ENCODE measurements at places on chromosomes 3 and 15. TPM values are rescaled to one million over a fixed set of nuclear protein-coding genes. Genes with fewer than 3 reads are reported as not detected.

Gene CELSR3
- 2.4 TPM for polyA plus RNA-seq

Gene ZIC4
- not detected for polyA plus RNA-seq

Gene NUP210
- polyA plus RNA-seq, result 76.9 TPM

Gene SLC33A1
- 15.0 TPM for polyA plus RNA-seq

Gene ITGA11
- polyA plus RNA-seq, result not detected

Gene HIGD2B
- not detected for polyA plus RNA-seq

Gene SLC6A20
- not detected for polyA plus RNA-seq

Gene SLCO2A1
- not detected for polyA plus RNA-seq

Gene FAM81A
- 7.2 TPM for polyA plus RNA-seq

Gene ZNF774
- 0.26 TPM for polyA plus RNA-seq

Gene SLC28A2
- polyA plus RNA-seq, result not detected

Gene MRPL3
- polyA plus RNA-seq, result 18.5 TPM

Gene C3orf20
- polyA plus RNA-seq, result 0.12 TPM

Gene ADGRG7
- polyA plus RNA-seq, result not detected

Gene TMC3
- polyA plus RNA-seq, result not detected

Gene BCL2A1
- 34.0 TPM for polyA plus RNA-seq

Gene CYP8B1
- not detected for polyA plus RNA-seq

GRCh38 chr3:43194490-43195114, 88.7 kb upstream of the POMGNT2 start:
- DNase-seq, result no peak

DNA sequence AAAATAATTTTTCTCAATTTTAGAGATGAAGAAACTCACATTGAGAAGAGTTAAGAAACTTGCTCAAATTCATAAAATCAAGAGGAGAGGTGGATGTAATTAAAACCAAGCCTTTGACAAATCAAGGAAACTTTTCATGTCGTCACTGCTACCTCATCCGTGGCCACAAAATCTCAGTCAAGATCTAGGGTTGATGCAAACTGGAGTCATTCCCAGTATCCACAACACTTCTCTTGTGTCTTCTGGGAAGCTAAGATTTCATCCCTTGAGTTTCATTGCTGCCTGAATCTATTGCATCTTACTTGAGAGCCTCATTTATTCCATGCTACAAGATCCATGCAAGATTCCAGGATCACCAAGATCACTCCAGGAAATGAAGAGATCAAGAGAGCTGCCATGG, 5.4 kb upstream of the FBN1 start:
- no peak for DNase-seq

- peak; percentile 25 for DNase-seq
Observed at GRCh38 chr3:99895703-99896441, 78.2 kb downstream of the CMSS1 start.

DNA sequence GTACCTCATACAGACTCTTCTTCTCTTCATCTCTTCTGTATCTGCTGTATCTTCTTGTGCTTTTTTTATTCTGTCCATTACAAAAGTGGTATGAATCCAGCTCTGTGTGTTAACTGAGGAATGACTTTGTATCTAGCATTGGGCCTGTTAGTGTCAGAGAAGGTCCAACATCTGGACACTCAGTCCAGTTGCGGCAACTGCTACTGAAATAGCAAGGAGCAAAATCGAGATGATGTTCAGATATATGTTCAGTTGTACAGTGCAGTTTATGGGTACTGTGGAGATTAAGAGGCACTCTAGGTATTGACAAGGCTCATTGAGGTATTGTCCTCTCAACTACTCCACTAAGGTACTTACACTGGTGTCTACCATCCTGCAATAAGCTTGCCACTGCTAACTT, 42.6 kb downstream of the KLHDC8B start:
- DNase-seq, result no peak

- no peak for DNase-seq
Observed at GRCh38 chr3:141486496-141486745, 406 bp upstream of the RASA2 start.

- DNase-seq, result peak; percentile 44
Observed at GRCh38 chr15:40927873-40928806, 1.0 kb upstream of the DLL4 start.

- DNase-seq, result no peak
Observed at GRCh38 chr3:60154011-60154410, 1097.2 kb downstream of the FHIT start.

- no peak for DNase-seq
Observed at GRCh38 chr15:99247062-99247461, 2.3 kb downstream of the TTC23 start.

DNA sequence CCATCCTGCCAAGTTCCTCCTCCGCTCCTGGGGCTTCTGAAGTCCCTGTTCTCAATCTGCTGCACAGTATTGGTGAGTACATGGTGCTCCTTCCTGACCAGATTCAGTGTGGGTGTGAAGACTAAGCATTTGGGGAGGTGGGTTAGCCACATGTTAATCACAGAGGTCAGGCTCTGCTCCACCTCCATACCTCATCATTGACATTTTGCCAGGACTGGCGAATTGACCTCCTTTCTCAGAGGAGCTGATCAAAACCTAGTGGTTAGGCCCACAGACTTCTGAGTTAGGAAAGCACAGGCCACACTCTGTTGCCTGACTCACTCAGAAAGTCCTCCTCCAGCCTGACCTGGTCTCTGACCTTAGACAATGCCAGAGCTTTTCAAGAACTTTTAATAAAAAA, 8.4 kb upstream of the RPS17 start:
- DNase-seq, result no peak

- DNase-seq, result no peak
Observed at GRCh38 chr3:133825969-133826727, 20.5 kb downstream of the SRPRB start.

GRCh38 chr3:79765911-79766310, 1.9 kb downstream of the ROBO1 start:
- no peak for DNase-seq

DNA sequence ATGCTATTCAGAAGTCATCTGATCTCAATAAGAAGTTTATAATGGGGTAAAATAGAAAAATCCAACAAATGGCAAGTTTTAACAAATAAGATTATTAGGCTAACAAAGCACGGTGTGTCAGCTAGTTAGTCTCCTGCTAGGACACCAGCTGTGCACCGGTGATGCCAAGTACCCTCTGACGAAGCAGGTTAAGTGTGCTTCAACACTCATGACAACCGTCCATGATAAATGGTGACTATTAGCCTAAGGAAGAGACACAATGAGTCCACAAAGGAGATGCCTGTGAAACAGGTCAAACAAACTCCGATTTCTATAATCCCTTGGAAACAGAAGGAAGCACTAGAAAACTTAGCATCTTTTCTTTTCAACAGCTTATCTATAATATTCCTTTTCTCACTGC, 36.5 kb downstream of the ATP13A3 start:
- DNase-seq, result no peak

- DNase-seq, result peak; percentile 50
Observed at GRCh38 chr3:58299839-58300516, 6.1 kb upstream of the RPP14 start.

DNA sequence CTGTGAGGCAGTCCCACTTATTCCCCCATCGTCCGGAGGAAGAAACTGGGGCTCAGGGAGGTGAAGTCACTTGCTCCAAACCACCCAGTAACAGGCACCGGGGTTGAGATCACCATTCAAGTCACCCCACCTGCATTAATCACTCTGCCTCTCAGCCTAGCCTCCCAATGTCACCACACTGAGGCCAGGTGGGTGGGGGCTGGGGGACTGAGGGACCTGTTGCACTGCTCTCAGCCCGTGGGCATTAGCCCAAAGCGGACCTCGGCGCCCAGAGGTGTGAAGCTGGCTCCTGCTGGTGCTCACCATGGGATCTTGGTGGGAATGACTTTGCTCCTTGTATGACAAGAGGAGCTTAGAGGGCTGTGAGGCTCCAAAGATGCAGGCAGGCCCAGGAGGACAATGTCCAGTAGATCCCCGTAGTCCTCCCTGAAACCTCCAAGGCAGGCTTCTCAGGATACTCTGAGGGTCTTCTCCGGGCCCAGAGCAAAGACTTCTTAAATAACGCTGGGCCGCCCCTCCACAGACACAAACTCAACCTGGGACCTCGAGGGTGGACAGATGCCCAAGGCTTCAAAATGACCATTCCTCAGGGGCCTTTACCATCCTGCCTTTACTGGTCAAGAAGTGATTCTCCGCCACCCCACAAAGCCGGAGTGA, 1.7 kb downstream of the NT5DC2 start:
- no peak for DNase-seq

DNA sequence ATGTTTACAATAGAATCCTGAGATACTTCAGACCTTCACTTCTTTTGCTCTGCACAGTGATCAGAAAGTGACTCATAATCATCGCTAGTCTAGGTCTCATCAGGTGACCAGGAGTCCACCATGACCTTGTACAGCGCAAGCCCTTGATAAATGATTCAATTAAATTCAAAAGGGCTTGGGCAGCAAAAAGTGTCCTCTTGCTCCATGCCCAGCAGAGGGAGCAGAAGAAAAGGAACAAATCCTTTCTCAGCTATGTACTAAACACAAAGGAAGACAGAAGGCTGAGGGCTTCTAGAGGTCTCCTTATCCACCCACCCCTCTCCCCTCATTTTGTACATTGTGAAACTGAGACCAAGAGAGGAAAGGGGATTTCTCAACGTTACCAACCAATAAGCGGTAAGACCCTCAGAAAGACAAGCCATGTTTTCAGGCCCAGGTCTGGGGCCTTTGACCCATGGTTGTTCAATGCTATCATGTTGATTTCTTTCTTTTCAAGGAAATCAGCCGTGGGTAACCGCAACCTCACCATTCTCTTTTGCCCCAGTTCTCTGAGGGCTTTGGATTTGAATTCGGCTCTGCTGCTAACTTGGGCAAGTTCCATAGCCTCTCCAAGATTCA, 74.8 kb downstream of the AQP9 start:
- DNase-seq, result no peak

- DNase-seq, result peak; percentile 45
Observed at GRCh38 chr3:35664460-35664919, 25.2 kb downstream of the ARPP21 start.

DNA sequence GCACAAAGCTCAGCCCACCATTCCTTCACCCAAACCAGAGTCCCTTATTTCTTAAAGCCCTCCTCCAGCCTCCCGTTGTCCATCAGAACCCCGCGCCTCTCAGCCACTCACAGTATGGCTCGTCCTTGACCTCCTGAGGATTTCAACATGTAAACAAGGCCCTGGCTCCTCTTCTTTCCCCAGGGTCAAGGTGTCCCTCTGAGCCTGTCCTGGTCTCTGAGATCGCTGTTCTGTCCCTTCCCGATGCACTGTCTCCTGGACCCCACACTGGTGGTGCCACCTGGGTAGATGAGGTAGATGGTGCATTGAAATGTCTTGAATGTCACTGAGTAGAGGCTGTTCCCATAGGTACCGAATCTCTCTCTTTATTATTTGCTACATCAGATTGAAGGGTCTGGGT, 32.9 kb downstream of the MEX3B start:
- DNase-seq, result no peak

DNA sequence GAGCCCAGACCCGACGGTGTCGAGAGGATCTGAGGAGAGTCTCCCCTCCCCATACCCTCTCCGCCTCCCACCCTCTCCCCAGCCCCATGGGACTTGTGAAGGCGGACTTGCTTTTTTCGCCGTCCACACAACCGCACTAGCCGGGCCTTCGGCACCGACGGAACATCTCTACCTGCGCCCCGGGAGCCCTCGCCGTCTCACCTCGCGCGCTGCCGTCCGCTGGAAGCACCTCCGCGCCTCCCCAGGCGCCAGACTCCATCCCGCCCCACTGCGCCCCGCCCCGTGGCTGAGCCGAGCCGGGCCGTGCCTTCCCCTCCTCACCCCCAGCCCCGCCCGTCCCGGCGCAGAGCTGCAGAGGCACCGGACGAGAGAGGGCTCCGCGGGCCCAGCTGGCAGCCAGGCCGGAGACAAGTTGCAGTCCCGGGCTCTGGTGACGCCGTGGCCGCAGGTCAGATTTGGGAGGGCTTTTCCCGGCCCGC, at the start of the genes DUOX1 and DUOXA1:
TSS of gene DUOX1 (plus strand) at position 344 of the 479 bp plus-strand sequence. CDS start 1,973 bp downstream, outside the sequence.
TSS of gene DUOXA1 (minus strand) at position 229 of the 479 bp plus-strand sequence. CDS start 6,865 bp downstream, outside the sequence.
- peak; percentile 41 for DNase-seq

DNA sequence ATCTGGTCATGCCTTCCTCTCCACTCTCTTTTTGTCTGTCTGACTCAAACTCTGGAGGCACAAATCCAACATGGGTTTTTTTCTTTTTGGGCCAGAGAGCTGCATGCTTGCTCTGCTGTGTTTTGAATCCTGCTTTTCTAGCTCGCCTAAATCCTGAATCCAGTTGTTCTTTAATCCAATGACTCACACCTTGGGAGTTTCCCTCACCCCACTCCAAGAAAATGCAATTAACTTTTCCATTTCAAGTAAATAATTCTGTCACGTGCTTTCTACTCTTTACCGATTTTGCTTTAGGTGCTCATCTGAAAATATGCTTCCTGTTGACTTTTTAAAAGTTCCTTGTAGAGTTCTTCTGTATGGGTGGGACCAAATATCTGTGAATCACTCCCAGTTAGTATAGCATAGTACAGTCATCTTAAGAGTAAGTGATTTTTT, 47.6 kb downstream of the SLMAP start:
- no peak for DNase-seq

GRCh38 chr3:117630885-117631284, 921.3 kb downstream of the TUSC7 start:
- no peak for DNase-seq

DNA sequence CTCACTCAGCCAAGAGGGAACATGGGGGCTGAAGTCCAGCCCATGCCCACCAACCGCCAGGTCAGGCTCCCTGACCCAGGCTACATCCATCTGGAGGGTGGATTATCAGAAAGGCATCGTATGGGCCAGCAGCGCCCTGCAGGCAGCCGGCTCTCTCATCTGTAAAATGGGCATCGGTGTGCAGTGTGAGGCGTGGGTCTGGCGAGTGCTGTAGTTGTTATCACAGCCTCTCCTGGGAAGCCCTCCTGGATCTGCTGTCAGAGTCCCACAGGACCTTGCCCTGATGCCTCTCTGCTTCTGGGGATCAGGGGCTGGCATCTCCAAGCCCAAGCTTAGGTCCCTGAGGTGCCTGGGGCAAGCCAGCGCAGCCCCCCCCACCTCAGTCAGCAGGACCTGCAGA, 27.4 kb downstream of the CFAP100 start:
- no peak for DNase-seq

- no peak for DNase-seq
Observed at GRCh38 chr15:78915341-78916087, 29.3 kb downstream of the CTSH start.

DNA sequence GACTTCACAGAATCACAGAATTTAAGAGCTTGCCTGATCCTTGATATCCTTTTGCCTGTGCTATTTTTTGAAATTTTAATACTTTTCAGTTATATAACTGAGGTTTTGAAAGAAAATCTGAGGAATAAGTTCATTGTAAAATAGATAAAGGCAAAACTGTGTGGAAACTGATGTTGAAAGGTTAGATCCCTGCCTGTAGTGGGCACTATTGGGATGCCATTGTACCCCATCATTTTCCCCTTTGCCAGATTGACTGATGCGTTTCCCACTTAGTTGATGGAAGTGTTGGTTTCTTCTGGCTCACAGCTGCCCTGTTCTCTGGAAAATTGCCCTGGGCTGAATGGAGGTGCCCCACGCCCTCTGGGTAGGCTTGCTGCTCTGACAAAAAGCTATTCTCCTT, 387.9 kb downstream of the RBMS3 start:
- DNase-seq, result no peak

GRCh38 chr3:186141790-186142189, 32.9 kb upstream of the ETV5 start:
- DNase-seq, result no peak
